Stimulated activated CD4-positive, alpha-beta T cell treated with anti-CD3 and anti-CD28 coated beads, Interleukin-4, amount 100 ng/mL, for 48 hours (primary cell): ENCODE measurements at places on chromosomes 2 and 18.

DNA sequence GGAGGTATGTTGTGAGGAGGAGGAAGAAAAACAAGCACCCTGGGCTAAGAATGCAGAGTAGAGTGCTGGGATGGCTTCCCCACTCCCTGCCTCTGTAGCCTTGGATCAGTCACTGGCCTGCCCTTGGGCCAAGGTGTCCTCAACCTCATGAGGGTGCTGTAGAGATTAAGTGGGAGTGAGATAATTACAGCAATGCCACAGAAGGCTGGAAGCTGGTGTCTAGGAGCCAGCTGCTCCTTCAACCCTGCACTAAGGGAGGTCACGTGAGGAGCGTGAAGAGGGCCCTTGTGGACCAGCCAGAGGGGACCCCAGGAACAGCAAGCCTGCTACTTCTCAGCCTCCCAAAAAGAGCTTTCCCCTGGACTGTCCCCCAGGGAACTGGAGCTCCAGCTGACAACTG, 95.2 kb downstream of the TTC32 start:
- no peak for DNase-seq

DNA sequence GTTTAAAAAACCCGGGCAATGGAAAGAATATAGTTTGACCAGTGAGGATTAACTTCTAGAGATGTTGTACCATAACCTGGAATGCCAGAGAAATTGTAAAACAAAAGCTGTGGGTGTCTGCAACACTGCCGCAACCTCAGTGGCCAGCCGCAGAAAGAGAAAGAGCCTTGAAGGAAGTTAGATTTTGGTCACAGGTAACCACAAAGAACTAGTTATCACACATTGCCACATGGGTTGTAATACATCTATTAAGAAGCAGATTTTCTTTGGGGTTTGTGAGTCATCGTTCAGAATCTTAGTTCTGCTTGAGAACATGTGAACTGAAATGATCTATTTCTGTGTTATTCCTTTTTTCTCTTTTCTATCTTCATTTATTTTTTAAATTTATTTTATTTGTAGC, 222.9 kb upstream of the AGAP1 start:
- DNase-seq, result peak; percentile 45

- DNase-seq, result no peak
Observed at GRCh38 chr2:98824256-98825019, 93.5 kb upstream of the MGAT4A start.

- DNase-seq, result no peak
Observed at GRCh38 chr2:74693213-74693612, 39.2 kb downstream of the SEMA4F start.

DNA sequence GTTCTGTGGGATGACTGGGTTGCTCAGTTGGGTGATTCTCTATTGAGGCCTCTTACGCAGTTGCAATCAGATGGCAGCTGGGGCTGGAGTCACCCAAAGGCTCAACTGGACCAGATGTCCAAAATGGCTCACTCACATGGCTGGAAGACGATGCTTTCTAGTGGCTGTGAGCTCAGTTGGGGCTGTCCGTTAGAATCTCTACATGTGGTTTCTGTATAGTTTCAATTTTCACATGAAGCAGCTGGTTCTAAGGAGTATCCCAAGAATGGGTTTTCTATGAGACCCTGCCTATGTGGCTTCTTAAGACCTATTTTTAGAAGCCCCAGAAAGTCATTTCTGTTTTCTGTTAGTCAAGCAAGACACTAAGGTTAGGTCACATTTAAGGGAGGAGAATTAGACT, 4.4 kb downstream of the XRCC5 start:
- no peak for DNase-seq

DNA sequence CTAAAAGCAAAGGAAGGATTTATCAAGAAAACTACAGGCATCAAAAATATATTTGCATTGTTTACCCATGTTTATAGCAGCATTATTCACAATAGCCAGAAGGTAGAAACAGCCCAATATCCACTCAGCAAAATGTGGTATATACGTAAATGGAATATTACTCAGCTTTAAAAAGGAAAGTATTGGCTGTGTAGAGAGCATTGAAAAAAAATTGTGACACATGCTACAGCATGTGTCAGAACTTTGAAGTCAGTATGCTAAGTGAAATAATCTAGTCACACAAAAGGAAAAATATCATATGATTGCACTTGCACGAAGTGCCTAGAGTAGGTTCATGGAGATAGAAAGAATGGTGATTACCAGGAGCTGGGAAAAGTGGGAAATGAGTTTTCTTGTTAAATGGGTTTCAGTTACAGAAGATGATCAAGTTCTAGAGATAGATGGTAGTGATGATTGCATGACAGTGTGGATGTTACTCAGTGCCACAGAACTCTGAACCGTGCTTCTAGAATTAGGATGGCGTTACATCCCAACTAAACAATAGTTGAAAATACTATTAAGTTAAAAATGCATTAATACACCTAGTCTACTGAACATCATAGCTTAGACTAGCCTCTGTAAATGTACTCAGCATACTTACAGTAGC, 20.1 kb downstream of the ANKRD12 start:
- no peak for DNase-seq

DNA sequence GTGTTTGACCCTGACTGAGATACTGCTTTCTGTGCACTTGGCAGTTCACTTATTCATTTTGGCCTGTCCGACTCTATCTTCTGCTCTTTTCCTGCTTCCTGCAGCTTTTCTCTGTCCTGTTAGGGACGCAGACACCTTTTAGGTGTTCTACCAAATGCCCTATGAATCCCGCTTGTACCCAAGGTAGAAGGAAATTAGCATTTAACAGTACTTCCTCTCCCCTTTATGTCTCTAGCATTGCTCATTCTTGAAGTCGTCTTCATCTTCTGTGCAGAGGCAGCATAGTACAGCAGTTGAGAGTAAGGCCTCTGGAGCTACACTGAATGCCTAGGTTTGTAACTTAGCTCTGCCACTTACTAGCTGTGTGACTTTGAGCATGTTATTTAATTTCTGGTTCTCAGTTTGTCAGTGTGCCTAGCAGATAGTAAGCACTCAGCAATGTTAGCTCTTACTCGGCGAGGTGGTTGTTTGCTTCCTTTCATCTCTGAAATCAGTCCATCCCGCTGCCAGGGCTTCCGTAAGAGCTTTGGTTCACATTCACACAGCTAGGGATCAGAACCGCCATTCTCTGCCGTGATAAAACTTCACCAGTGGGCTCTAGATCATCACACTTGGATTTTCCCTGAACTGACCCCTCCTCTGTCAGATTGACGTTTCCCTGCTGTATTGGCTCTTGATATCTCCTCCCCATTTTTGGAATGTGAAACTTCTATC, 1.4 kb downstream of the CCT7 start:
- DNase-seq, result no peak

DNA sequence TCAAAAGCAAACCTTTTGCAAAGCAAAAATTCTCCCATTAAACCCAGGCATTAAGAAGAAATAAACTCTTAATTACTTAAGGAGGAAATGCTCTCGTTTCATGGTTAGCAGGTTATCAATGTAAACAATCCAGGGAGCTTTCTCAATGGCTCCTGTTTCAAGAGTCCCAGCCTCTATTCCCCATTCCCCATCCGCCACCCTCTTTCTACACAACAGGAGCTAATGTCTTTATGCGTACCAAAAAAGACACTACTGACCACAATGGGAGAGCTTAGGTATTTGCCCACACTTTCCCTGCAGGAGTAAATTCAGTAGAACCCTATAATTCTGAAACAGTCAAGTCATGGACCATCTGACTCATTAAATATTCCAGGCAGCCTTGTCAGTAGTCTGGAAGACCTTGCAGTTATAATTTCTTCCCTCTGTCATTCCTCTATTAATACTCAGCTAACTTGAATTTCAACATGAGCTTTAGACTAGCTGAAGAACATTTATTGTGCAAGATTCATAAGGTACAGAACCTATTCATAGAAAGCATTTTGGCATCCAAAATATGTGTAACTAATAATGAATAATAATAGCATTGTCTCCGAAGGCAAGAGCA, 48.6 kb downstream of the SLC8A1 start:
- no peak for DNase-seq

- DNase-seq, result no peak
Observed at GRCh38 chr2:133438848-133439564, 129.3 kb downstream of the NCKAP5 start.

GRCh38 chr2:3169106-3169870, 208.3 kb downstream of the EIPR1 start:
- no peak for DNase-seq

DNA sequence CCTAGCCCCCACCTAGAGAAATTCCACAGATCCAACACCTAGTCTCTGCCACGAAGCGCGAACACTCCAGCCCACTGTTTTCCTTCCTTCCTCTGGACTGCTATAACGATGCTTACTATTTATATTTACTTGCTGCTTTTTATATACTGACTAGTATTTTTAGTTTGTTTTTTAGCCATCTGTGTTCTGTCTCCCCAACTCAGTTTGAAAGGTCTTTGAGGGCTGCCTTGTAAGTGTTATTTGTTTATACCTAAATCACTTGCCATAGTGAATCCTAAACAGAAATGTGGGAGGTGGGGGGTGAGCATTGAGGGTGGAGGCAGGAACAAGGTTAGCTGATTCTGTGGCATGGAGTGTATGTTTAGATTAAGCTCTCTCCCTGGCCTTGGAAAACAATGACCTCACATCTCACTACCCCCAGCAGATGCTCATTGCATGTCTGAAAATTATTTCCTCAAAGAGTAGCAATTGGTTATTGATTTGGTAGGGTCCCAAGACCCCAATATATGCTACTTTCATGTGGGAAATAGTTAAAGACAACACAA, 1.1 kb upstream of the NCKAP5 start:
- no peak for DNase-seq

DNA sequence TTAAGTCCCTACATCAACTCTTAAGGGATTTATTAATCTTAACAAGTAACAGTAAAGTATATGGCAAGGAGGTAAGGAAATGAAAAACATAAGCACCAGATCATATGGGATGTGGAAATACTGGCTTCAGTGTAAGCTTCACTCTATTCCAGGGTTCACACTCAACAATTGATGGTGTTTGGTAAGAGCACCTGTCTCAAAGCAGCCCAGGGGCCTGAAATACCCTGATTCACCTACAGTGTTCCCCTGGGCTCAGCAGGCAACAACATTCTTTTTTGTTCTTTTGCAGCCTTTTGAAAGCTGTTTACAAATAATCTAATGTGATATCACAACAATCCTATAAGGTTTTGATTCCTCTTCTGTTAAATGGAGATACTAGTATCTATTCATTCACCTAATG, 1.2 kb upstream of the MLPH start:
- no peak for DNase-seq

DNA sequence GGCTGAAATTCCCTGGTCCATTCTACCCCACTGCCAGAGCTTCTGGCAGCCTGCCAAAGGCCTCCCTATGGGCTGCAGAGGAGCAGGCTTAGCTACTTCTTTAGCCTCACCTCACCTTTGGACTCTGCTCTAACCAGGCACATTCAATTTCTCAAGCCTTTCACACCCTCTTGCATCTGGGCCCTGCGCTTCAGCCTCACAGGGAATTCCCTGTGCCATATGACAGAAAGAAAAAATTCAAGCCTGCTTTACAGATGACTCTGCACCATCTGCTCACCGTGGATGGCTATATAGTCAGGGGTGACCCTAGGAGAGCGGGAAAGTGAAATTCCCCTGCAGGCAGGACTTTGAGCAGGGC, 62.5 kb downstream of the REEP1 start:
- no peak for DNase-seq

DNA sequence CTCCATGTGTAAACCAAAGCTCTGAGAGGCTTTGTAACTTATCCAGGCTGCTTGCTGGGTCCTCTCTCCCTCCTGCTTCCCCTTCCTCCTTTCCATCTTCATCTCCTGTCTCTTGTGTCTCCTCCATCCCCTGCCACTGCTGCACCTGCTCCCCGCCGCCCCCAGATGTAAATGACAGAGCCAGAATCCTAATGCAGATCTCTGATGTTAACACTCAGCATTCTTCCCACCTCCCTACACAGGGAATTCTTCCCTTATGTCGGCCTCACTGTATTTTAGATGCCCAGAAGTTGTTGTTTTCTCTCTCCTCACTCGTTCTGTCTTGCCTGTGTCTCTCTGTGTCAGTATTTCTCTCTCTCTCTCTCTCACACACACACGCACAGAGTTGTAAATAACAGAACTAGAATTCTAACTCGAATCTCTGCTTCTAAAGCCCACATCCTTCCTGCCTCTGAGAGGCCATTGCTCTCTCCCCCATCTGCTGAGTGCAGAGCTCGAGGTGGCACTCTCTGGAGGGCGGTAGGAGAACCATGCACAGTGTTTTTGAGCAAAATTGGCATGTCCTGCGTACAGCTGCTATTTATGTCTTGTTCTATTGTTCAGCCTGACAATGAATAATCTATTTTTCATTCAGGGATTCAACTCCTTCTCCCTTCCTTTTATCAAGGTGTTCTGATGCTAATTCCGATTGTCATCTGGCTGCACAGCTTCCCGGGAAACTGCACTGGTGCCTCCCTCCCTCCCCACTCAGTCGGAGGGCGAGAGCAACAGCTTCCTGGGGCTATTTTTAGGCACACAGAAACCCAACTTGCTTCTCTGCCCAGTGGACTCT, 219.9 kb downstream of the SH3RF3 start:
- DNase-seq, result no peak

- no peak for DNase-seq
Observed at GRCh38 chr2:63819765-63820717, 21.7 kb upstream of the UGP2 start.

- DNase-seq, result peak; percentile 17
Observed at GRCh38 chr2:3461801-3462492, 57.4 kb downstream of the ADI1 start.

DNA sequence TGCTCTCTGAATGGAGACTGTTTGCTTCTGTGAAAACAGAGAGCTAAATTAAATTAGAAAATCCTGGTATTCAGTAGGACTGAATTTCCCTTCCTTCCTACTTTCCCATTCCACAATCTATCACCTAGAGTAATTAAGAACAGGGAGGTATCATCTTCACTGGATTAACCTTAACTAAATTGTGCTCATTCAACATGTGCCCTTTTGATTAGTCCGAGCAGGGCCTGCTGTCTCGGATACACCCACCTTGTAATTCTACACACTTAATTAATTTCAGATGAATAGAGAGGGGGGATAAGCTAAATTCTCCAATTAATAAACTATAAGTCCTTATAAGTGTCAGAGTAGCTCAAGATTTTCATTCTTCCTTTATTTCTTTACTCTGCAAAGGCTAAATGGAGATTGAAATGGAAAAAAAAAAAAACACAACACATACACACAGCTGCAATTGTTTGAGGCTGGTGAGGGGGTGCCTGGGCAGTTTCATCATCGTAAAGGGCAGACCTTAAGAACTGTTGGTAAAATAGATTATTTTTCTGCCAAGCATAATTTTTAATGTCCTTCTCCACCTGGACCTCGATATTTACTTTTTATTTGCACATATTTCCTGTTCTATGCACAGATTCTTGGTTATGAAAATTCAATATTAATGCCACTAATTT, 157.1 kb upstream of the SIX2 start:
- no peak for DNase-seq

DNA sequence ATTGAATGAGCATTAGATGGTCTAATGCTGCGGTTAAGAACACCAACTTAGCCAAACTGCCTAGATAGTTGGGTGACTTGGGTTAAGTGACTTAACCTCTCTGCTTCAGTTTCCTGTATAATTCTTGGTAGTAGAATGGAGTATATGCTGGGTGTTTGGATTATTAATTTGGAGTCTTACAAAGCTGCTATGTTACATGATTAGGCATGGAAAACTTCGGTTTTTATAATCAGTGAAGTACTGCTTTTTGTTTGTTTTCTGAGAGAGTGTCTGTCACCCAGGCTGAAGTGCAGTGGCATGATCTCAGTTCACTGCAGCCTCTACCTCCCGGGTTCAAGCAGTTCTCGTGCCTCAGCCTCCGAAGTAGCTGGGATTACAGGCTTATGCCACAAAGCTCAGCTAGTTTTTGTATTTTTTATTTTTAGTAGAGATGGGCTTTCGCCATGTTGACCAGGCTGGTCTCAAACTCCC, 4.5 kb downstream of the RPL37A start:
- no peak for DNase-seq

- no peak for DNase-seq
Observed at GRCh38 chr2:20108655-20109396, 57.4 kb upstream of the LAPTM4A start.
